ENCODE measurements at places on chromosomes 2 and 18.

GRCh38 chr2:123359636-123360035, 665.5 kb upstream of the CNTNAP5 start:
- no peak for DNase-seq

DNA sequence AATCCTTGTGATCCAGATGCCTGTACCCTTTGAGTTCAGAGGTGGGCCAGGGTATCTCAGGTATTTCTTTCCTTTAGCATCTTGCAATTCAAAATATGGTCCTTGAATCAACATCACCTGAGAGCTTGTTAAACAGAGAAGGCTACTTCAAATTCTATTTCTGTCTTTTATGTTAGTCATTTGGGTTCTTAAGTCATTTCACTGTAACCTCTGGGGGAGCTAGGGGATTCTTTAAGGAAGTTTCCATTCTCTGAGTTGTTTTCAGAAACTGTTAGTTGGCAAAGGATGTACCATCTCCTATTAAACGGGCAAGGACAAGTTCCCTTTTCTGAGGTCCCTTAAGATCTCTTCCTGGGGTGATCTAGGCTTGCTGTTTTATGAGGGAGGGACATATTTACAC, 16.6 kb downstream of the CFLAR start:
- no peak for DNase-seq

- DNase-seq: peak; percentile 8
These were observed 72.4 kb downstream of the KIAA1328 start for GRCh38 chr18:36901277-36901701.

- DNase-seq: no peak
These were observed 314.8 kb downstream of the CDH2 start for GRCh38 chr18:27862041-27862682.

- DNase-seq: no peak
These were observed 251.3 kb downstream of the RPIA start for GRCh38 chr2:88942798-88943197.

GRCh38 chr2:169964740-169965139, 137.5 kb downstream of the UBR3 start:
- DNase-seq: no peak

DNA sequence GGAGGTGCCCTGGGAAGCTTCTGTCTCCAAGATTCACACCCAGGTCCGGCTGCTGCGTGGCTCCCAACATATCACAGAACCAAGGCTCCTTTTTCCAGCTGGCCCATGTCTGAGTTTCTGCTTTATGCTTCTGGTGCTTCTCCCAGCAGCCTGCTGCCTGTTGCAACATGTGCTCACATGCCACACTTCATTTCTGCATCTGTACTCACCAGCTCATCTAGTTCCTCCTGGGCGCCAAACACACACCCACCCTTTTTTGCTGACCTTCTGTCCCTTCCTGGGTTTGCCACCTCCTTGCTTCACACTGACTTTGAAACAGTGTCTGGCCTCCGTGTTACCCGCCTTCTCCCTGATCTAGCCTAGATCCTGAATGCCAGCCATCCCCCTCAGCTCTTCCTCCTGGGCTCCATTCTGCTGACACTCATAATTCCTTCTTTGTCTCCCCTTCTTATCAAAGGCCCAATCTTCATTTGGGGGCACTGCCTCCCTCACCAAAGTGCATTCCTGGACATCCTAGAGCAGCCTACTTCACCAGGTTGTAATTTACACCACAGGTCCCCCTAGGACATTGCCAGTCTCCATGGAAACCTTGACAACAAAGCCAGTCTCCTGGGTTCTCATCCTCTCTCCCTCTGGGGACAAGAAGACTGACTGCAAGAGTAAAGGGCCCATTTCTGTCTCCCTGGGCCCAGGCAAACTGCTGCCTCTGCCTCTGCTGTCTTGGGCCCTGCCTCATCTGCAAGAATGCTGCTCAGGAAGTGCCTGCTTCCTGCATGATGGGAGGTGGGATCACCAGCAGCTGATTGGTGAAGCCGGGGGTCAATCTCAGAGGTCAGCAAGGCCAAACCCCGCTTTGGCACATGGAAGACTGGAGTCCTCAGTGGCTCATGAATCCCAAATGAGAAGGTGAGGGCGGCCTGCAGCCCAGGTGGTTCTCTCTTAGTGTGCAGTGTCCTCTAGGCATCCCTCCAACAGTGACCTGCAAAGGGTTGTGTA, 13.9 kb upstream of the PROM2 start:
- DNase-seq: no peak

DNA sequence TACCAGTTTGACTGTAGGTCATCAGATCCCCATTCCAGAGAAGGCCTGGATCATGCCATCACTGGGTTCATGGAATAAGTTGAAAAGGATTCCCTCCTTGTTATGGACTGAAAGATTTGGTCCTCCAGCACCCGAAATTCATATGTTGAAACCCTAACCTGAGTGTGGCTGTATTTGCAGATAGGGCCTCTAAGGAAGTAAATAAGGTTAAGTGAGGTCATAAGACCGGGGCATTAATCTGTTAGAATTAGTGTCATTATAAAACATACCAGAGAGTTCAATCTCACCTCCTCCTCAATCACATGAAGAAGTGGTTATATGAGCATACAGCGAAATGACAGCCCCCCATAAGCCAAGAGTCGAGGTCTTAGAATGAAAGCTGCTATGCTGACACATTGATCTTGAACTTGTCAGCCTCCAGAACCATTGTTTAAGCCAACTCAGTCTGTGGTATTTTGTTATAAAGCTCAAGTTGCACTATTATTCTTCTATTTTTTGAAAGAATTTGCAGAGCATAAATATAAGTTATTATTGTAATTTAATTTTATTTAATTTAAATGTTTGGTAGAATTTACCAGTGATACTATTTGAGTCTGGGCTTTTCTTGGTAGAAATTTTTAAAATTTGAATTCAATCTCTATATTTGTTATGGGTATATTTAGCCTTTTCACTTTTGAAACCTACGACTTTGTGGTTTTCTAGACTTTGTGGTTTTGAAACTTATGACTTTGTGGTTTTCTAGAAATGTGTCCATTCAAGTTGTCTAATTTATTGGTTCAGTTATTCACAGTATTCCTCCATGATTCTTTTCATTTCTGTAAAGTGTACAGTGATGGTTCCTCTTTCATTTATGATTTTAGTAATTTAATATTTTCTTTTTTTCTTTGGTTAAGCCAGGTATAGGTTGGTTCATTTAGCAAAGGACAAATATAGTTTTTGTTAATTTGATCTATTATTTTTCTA, 1206.7 kb upstream of the CDH2 start:
- DNase-seq: peak; percentile 72

- no peak for DNase-seq
These were observed 5.5 kb upstream of the CCDC74A start for GRCh38 chr2:131521961-131522781.

DNA sequence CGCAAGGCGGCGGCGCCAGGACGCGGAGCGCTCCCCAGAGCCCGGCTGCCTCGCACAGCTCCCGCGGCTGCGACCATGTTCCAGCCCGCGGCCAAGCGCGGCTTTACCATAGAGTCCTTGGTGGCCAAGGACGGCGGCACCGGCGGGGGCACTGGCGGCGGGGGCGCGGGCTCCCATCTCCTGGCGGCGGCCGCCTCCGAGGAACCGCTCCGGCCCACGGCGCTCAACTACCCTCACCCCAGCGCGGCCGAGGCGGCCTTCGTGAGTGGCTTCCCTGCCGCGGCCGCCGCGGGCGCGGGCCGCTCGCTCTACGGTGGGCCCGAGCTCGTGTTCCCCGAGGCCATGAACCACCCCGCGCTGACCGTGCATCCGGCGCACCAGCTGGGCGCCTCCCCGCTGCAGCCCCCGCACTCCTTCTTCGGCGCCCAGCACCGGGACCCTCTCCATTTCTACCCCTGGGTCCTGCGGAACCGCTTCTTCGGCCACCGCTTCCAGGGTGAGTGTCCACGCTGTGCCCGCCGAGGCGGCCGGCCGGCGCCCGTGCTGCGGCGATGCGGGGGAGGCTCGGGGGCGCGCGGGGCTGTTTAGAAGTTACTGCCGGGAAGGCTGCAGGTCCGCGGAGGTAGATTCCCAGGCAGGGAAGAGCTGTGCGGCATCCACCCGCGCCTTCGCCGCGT, 696 bp downstream of the EMX1 start:
- no peak for DNase-seq

DNA sequence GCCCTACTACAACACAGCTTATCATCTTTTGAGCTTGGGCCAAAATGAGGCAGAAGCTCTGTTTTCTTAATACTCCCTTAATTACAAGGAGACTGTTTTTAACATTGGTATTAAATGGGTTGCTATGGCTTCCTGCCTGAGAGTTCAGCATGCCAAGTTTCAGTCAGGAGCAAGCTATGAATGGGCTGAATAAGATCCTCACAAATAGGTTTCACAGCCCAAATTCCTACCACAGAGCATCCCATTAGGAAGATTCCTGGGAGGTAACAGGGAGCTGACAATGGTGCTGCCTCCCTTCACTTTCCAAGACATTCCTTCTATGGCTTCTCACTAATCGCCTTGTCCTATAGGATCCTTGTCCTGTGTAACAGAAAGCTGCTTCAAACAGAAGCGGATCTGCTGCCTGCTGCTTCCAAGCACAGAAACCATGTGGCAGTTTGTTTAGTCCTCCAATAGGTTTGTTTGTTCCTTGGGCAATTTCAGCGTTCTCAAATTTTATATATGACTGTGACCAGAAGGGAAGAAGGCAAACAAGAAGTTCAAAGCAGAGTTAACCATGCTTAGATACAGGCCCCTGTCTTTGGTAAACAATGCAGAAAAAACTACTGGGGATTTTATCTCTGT, 70.9 kb downstream of the NCKAP5 start:
- DNase-seq: no peak

- peak; percentile 7 for DNase-seq
These were observed 253.1 kb downstream of the MBD2 start for GRCh38 chr18:53971331-53971730.

GRCh38 chr2:240974771-240975572, 23.4 kb upstream of the SNED1 start:
- no peak for DNase-seq

DNA sequence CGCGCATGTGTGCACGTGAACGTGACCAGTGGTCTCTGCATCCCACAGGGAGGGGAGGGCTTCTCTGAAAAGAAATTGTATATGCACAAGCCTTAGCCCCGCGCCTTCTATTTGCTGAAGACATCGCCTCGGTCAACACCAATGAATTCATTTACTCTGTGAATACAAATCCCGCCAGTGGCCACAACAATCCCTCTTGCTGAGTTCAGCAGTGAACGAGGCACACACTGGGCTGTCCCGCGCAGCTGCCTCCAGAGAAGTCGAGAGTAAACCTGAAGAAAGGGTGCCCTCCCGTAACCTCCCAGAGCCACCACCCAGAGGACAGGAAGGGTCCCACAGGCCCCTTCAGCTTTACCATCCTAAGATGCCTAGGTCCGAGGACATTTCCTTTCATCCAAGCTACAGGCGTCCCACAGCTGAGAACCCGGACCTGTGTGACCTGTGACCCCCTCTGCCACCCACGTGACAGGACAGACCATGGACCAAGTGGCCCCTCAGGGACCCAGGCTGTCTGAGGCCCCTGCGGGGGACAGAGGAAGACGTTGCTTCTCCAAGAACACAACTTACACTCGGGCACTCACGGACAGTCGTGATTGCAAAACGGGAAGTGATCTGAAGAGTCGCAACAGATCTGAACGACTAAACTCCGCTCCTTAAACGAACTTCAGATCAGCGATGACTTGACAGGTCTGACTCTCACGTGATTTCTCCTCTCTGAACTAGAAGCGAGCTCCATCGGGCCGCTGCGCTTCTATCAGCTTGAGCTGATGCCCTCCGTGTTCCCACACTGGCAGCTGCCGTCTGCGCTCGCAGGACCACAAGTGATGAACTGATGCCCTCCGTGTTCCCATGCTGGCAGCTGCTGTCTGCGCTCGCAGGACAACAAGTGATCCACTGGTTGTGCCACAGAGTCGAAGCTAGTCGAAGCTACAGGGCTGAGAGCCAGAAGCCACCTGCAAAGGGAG, 92.7 kb downstream of the ZNF516 start:
- DNase-seq: no peak

GRCh38 chr2:94874277-94874997, 3.2 kb downstream of the TEKT4 start:
- no peak for DNase-seq

DNA sequence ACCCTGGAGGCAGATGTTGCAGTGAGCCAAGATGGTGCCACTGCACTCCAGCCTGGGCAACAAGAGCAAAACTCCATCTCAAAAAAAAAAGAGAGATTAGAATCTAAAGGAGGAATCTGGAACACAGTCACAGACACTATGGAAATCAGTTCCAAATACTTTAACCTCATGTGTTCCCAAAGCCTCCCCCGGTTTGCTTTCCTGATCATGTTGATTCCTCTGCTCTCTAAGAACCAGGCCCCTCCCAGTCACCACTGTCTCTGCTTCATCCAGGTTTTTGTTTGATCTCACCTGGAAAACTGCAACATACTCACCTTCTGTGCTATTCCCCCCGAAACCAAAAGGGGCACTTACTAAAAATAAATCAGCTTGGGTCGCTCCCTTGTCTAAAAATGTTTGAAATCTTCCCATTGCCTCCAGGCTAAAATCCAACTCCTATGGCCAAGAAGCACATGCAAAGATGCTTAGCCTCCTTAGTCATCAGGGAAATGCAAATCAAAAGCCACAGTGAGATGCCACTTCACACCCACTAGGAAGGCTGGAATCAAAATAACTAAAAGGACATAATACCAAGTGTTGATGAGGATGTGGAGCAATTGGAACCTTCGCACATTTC, 6.2 kb upstream of the NEU2 start:
- peak; percentile 59 for DNase-seq

- DNase-seq: no peak
These were observed 117.3 kb downstream of the MSH2 start for GRCh38 chr2:47520302-47520630.

GRCh38 chr18:49230326-49230725, 230.1 kb downstream of the DYM start:
- DNase-seq: no peak

- DNase-seq: no peak
These were observed 92.3 kb downstream of the HS1BP3 start for GRCh38 chr2:20558391-20559150.

DNA sequence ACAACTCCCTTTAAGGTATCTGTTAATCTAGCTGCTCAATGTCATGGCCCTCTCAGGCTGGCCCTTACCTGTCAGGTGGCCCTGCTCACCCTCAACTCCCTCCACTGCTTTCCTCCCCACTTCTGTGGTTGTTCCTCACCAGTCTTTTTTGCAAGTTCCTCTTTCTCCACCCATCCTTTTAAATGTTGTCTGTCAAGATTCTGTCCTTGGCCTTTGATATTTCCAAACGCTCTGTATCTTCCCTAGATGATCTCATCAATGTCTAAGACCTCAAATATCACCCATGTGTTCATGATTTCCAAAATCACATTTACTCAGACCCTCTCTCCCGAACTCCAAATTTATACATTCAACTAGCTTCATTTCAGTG, 3.5 kb downstream of the PTPN2 start:
- no peak for DNase-seq

DNA sequence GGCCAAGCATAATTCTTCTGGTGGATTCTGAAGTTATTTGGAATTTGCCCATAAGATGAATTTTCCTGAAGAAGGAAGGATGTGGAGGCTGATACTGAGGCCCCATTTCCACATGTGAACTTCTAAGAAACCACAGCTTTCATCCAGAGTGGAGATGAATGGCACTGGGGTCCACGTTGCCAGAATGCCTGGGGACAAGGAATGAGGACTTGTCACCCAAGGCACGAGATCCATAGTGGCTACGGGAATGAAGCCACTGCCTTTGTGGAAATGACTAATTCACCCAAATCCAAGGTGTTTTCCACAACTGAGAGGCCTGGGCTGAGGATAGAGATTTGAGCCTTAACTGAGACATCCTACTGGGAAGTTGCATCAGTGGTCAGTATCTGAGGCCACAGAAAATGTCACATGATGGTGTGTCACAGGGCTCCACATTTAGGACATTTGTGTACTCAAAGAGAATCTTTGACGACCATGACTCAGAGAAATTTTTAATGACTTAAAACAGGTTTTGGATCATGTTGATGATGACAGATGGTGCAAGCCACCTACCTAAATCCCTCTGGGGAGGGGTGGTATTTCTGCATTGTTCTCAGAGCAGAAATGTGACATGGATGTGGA, 286.1 kb downstream of the SOX11 start:
- DNase-seq: no peak
